Gastrocnemius medialis (tissue), 4 donors: ENCODE measurements at places on chromosomes 11 and 22.
A peak's percentile ranks its signal among the peaks of the same experiment; 100 is the strongest.

DNA sequence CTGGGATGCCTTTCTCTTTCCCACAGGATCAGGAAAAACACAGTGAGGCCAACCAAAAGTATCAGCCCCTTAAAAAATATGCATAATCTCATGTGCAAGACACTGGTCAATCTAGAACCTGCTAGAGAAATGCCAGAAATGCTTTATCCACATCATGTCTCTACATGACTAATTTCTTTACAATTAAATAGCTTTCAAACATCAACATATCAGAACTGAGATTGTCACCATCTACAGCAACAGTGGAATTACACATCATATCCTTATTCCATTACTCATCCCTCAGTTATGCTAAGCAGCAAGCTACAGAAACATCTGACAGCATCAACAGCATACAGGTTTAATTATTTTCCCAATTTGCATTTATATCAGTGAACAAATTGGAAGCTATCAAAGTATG lies 78.8 kb downstream of the DDIAS start:
- no peak for DNase-seq

DNA sequence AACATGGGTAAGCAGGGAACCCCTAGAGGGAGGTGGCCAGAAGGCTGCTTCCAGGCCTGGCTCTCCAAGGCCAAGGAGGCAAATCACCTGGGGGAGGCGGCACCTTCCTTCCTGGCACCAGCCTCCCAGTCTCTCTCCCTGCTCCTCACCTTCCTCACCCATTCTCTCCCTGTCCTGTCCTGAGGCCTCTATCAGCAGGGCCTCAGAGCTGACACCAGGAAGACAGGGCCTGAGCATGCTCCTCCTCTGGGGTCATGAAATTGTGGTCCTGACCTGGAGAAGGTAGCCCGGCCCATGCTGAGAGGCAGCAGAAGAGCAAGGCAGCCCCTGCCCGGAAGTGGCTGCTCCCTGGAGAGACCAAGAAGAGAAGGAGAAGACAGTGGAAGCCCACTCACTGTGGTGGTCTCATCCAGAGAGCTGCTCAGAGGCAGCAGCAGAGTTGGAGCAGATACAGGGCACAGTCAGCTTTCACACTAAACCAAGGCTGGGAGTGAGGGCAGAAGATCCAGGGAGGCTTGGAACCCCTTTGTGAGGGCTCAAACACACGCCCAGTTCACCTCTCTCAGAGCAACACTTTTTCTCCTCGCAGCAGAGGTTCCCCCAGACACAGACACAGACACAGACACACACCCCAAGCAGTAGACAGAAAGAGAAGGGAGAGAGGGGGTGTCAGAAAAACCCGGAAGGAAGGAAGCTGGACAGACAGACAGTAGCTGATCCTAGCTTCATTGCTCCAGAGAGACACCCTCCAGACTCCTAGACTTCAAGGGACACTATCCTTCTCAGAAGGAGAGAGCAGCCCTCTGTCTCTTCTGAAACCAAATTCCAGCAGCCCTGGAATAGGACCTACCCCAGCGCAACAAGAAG lies 1.8 kb downstream of the BCL9L start:
- no peak for DNase-seq

GRCh38 chr11:114176321-114176720 lies 116.8 kb downstream of the ZBTB16 start:
- no peak for DNase-seq

DNA sequence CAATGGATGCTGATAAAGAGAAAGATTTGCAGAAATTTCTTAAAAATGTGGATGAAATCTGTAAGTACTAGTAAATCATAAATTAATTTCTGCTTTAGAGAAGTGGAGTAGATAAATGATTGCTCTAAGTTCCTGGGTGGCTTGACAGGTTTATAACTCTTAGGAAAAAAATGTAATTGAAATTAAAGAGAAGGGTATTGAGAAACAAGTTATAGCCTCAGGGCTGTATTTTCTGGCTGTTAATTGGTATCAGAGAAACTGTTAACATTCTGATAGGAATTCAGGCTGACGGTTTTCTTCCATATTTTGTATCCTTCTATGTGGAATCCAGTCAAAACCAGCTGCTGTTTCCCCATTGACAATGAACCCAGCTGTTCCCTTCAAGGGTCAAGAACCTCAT lies 1.9 kb downstream of the TTC12 start:
- DNase-seq: no peak

DNA sequence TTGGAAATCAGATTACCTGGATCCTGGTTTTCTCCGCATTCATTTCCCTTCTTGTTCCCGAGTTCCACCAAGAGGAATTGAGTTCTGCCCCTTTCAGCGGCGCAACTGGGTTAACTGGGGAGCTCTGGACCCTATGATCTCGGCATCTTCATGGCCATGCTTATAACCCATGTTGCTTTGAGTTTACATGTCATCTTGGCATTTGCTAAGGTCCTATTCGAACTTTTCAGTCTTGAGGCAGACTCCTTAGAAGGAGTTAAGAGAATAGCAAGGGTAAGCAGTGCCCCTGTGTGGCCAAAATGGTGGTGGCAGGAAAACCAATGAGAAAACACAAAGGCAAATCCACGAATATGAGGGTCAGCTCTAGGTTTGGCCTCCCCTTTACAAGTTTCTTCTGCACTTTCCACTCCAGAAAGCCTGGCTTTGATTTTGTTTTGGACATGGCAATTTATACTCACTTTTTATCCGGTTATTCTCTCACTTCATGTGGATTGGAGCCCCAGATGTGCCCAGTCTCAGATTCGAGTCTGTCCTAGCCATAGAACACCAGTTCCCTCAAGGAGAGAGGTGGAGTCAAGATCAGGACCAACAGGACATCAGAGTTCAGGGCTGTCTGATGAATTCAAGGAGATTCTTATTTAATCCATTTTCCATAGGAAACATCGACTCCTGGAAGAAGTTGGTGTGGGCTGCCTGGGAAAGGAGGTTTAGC lies 55.3 kb upstream of the FBXO3 start:
- DNase-seq: peak; percentile 44

GRCh38 chr11:124841840-124842239 lies 23.4 kb upstream of the ROBO3 start:
- no peak for DNase-seq

- DNase-seq: no peak
These were observed 8.7 kb downstream of the DRAP1 start for GRCh38 chr11:65927904-65928397.

DNA sequence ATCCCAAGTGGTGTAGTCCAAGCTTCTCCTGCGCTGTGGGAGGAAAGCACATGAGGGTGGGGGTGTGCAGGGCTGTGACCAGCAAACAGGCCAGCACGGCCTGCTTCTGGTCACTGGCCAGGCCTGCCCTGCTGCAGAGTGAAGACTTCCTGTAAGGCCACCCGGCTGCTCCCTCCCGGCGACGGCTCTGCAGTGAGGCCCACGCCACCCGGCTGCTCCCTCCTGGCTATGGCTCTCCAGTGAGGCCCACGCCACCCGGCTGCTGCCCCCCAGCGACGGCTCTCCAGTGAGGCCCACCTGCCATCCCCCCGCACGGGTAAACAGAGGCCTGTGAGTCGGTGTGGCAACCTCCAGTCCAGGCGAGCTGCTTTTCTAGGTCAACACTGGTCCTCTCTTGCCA lies 31.4 kb upstream of the BRSK2 start:
- no peak for DNase-seq

GRCh38 chr11:113778111-113778910 lies 1.3 kb upstream of the CLDN25 start:
- DNase-seq: peak; percentile 71

DNA sequence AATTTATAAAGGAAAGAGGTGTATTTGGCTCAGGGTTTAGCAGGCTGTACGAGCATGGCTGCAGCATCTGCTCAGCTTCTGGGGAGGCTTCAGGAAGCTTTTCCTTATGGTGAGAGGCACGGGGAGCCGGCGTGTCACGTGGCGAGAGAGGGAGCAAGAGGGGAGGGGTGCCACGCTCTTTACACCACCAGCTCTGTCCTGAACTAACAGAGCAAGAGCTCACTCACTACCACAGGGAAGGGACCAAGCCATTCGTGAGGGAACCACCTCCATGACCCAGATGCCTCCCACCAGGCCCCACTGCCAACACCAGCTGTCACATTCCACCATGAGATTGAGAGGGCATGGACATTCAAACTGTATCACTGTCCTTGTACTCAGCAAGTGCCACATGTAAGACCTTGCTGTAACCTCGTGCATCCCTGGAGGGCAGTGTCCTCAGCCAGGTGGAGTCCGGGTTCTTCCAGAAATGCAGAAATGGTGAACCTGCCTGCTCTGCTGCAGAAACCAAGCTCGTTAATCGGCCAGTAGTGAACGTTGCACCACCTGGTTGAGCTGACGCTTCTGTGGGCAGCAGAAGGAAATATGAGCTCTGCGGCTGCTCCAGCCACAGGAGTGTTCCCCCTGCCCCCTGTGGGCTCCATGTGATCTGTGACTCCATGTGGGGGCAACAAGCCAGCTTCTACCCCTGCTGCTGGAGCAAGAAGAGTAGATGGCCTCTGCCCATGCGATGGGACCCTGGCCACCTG lies 368.6 kb downstream of the TBC1D22A start:
- DNase-seq: no peak

DNA sequence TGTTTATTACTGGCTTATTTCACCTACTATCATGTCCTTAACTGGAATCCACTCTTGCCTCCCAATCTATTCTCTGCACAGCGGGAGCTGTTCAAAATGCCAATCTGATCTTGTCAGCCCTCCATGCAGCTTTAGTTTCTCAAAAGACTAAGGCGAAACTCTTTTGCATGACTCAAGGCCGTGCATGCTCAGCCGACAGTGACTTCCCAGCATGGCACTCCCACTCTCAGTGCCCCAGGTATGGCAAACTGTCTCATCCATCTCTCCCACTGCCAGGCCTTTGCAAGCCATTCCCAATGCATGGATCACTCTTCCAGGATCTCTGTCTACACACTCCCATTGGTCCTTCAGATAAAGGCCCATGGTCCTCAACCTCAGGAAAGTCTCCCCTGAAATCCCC lies 245.9 kb downstream of the LARGE1 start:
- DNase-seq: no peak

DNA sequence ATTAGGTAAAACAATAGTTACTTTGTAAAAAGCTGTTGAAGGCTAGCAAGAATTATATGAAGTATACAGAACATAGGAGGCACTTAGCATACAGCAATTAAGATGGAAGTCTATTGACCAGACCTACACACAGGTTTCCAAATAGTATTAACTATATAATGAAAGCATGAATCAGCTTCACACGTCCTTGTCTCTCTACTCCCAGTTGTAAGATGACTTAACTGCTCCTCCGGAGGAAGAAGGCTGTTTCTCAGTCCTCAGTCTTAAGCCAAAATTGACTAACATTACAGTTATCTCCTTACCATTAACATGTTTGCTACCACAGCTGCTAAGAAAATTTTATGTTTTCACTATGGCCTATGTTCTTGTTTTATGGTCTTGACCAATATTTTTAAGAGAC lies 24.7 kb downstream of the SIK3 start:
- DNase-seq: no peak

DNA sequence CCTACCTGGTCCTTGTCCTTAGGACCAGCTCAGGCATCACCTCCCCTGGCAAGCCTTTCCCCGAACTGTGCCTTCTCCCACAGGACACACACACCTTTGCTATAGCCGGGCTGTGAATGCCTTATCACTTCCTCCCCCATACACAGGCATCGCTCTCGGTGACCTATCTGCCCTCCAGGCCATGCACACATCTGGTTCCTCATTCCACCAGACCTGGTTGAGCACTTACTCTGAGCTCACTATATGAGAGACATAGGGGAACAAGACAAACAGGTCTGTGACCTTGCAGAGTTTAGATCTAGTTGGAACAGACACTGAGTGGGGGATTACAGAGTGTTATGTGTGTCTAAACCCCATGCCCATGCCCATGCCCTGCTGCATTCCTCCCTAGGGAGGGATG lies 3.1 kb upstream of the BCR start:
- DNase-seq: no peak
